Activated CD4-positive, alpha-beta T cell treated with anti-CD3 and anti-CD28 coated beads, Interleukin-2, amount 10 ng/mL, durations not matched to agents 24 days and 14 days (primary cell): ENCODE measurements at places on chromosomes 11 and 22.

DNA sequence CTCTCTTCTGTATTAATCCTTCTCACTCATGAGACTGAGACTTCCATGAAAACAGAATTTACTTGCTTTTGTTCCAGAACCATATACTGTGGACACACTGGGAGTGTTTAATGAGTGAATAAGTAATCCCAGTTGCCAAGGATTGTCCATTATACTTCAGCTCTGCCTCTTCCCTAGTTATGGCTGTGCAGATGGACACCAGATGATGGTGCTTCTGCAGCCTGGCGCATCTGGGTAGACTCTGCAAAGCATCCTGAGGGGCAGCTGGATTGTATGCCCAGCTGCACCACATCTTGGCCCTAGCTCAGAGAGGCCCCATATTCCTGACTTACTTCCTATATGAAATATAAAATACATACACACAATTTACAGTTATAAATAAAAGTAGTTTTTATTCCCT lies 43.5 kb downstream of the DBX1 start:
- H3K27ac ChIP-seq: no peak overlapping the region
- no peaks in the 10 kb centered on the region for H3K36me3 ChIP-seq
- H3K27me3 ChIP-seq: peaks cover 7% of the 10 kb centered on the region
- H3K4me1 ChIP-seq: peaks cover 1% of the 10 kb centered on the region
- DNase-seq: no peak

DNA sequence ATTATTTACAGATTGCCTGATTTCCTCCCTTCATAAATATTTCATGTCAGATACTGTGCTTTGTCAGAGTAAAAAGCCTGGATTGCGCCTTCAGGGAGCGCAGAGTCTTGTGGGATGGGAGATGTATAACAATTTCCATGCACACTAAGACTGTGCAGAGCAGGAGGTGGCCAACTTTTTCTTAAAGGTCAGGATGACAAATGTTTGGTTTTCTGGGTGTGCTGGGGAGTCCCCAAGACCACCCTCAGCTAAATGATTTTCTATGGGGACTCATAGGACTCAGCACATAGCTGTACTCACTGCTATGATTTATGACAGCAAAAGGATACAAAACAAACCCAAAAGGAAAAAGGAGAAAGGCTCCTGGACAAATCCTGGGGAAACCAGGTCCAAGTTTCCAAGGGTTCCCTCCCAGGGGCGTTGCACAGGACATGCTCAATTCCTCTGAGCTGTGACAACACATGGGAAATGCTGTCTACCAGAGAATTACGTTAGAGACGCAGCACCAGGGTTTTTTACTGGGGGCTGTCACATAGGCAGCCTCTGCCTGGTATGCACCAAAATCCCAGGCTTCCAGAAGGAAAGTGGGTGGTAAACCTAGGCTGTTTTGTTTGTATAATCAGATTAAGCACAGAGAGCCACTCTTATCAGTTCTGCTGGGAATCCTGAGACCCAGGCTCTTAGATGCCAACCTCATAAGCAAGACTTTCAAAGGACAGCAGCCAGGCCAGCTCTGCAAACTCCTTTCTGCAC lies 59.1 kb downstream of the CSNK2A3 start:
- H3K27ac ChIP-seq: no peak overlapping the region
- no peaks in the 10 kb centered on the region for H3K36me3 ChIP-seq
- no peaks in the 10 kb centered on the region for H3K4me1 ChIP-seq
- DNase-seq: no peak
- H3K27me3 ChIP-seq: no peaks in the 10 kb centered on the region
- H3K4me3 ChIP-seq: no peak overlapping the region

DNA sequence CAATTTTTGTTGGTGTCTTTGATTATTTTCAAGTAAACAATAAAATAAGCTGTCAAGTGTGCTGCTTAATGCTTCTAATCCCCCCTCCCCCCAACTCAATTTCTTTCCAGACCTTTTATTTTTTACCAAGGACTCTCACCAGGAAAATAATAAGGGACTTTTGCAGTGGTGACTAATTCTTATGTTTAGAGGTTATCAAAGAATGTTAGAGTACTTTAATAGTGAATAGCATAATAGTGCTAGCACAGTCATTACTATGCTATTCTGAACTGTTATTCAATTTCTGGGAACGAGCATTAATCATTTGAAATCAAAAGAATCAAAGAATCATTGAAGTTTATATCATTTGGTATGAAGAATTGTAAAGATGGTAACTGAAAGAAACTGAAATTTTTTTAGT lies 251.4 kb downstream of the DDX10 start:
- H3K4me3 ChIP-seq: no peak overlapping the region
- H3K36me3 ChIP-seq: peaks cover 14% of the 10 kb centered on the region
- peaks cover 2% of the 10 kb centered on the region for H3K4me1 ChIP-seq

DNA sequence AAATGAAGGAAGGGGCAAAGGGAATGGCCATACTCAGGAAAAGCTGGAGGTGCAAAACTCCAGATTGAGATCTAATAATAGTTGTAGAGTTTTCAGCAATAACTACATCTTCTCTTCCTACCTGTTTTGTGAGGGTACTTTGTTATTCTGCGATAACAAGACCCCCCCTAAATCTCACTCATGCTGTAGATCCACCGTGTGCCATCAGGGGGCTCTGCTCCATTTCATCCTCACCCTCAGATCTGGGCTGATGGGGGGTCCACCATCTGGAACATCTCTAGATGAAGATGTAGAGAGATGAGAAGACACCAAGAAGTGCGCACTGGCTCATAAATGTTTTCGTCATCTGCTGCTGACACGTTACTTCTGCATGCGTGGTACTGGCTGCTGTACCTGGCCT lies 135.9 kb upstream of the KIRREL3 start:
- no peak overlapping the region for H3K4me3 ChIP-seq
- H3K36me3 ChIP-seq: no peaks in the 10 kb centered on the region
- no peaks in the 10 kb centered on the region for H3K27me3 ChIP-seq
- no peak overlapping the region for H3K27ac ChIP-seq
- DNase-seq: no peak

- no peak overlapping the region for H3K4me3 ChIP-seq
- DNase-seq: no peak
- no peak overlapping the region for H3K27ac ChIP-seq
- peaks cover 1% of the 10 kb centered on the region for H3K27me3 ChIP-seq
- peaks cover 11% of the 10 kb centered on the region for H3K4me1 ChIP-seq
- peaks cover 6% of the 10 kb centered on the region for H3K36me3 ChIP-seq
These were observed 2.9 kb downstream of the LMF2 start for GRCh38 chr22:50504369-50505211.

DNA sequence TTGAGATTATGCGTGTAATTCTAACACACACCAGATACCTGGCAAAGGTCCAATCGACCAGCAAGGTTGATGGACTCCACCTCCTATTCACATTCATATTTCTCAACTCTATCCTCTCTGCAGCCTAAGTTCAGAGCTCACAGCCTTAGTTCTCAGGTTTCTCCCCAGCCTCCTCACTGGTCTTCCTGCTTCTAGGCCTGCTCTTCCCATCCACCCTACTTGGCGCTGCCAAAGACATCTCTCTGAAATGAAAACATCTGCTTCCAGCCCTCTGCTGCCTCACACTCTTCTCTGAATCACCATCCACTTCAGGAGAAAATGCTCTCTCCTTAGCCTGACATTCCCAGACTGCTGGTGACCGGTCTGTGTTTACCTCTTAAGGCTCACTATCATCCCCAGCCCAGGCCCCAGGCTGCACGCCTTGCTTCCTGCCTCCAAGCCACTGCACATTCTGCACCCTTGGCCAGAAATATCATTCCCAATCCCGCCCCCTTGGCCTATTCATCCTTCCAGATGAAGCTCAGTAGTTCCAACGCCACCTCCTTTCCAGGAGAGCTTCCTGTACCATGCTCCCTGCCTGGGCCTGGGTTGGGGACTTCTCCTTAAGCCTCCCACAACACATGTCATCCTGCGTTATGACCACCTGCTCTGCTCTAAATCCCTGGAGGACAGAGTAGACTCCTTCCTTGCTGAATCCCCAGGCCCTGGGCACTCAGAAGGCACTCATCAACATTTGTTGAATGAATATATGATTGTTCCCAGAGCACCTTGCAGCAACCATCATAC lies 3.5 kb downstream of the ARRB1 start:
- DNase-seq: no peak
- H3K4me3 ChIP-seq: no peak overlapping the region
- no peak overlapping the region for H3K27ac ChIP-seq
- no peaks in the 10 kb centered on the region for H3K27me3 ChIP-seq

DNA sequence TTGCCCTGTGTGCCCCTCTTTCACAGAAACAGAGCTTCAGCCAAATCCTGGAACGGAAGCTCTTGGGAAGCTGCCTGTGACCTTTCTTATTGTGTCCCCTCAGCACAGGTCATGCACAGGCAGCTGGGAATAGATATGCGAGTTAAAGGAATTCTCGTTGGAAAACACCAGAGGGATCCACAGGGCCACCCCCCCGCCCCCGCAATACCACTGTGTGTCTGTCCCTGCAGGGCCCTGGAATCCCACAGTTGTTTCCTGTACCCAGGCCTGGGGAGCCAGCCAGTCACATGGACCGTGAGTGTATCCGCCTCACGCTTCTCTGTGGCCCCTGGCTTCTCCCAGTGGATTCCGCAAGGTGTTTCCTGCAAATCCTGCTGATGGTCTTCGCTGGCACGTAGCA lies 29.0 kb downstream of the TIMP3 start:
- H3K27me3 ChIP-seq: no peaks in the 10 kb centered on the region
- H3K27ac ChIP-seq: no peak overlapping the region
- no peaks in the 10 kb centered on the region for H3K36me3 ChIP-seq
- H3K4me3 ChIP-seq: no peak overlapping the region

GRCh38 chr11:75147875-75148263 lies 3.0 kb upstream of the SLCO2B1 start:
- no peak for DNase-seq
- no peak overlapping the region for H3K27ac ChIP-seq
- peaks cover 8% of the 10 kb centered on the region for H3K27me3 ChIP-seq
- no peak overlapping the region for H3K4me3 ChIP-seq

GRCh38 chr11:96038046-96038445 lies 114.1 kb upstream of the MTMR2 start:
- H3K27me3 ChIP-seq: no peaks in the 10 kb centered on the region
- H3K4me1 ChIP-seq: no peaks in the 10 kb centered on the region
- H3K36me3 ChIP-seq: peaks cover 9% of the 10 kb centered on the region
- no peak overlapping the region for H3K27ac ChIP-seq
- DNase-seq: no peak

DNA sequence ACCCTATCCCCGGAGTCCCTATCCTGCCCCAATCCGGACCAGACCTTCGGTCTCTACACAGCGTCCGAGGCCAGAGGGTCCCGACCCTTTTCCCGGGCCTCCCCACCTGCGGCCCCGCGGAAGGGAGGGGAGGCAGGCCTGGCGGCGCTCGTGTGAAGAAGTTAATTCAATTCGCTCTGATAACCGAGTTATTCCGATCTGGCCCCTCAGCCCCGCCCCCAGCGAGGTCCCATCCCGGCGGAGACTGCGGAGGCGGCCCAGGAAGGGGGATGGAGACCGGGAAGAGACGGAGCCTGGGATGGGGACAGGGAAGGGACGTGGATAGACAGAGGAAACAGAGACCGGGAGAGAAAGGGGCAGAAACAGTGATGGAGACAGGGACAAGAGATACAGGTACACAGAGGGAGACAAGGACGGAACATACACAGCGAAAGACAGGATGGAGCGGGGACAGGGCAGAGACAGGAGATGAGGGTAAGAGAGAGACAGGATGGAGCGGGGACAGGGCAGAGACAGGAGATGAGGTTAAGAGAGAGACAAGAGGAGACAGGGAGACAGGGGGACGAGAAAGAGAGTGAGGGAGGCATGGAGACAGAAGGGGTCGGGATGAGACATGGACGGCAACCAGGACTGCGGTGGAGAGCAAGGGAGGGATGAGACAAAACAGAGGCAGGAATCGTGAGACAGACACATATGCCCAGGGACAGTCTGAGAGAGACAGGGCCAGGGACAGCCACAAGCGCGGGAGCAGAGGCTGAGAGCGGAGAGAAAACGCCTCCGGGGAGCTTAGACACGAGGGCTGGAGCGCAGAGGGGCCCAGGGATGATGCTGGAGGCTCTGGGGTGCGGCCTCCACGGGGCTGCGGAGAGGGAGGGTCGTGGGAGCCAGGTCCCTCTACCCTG lies 636 bp upstream of the PHOX2A start:
- peaks cover 16% of the 10 kb centered on the region for H3K4me1 ChIP-seq

DNA sequence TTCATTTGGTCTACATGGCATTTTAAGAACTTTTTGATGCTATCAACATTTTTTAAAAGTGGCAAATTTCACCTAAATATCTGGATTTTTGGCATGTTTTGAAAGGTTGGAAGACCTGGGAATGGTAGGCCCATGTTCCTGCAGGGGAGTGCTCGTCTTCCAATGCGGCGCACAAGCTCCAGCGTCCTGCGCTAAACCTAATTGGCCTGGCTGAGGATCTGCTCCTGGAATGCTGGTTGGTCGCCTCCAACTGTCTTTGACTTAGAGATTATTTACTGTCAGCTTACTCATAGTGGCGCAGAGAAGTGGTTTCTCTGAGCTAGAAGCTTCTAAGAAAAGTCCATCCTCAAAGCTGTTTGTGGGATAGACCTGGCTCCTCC lies 626 bp upstream of the LIMK2 start:
- H3K4me1 ChIP-seq: peaks cover 44% of the 10 kb centered on the region
- H3K4me3 ChIP-seq: peak overlapping the region; percentile 88
- peak overlapping the region; percentile 86 for H3K27ac ChIP-seq
- no peak for DNase-seq
- no peaks in the 10 kb centered on the region for H3K36me3 ChIP-seq
- H3K27me3 ChIP-seq: no peaks in the 10 kb centered on the region

GRCh38 chr11:85902353-85902752 lies 47.2 kb downstream of the CCDC83 start:
- H3K4me1 ChIP-seq: no peaks in the 10 kb centered on the region
- H3K36me3 ChIP-seq: no peaks in the 10 kb centered on the region
- H3K4me3 ChIP-seq: no peak overlapping the region
- DNase-seq: no peak

DNA sequence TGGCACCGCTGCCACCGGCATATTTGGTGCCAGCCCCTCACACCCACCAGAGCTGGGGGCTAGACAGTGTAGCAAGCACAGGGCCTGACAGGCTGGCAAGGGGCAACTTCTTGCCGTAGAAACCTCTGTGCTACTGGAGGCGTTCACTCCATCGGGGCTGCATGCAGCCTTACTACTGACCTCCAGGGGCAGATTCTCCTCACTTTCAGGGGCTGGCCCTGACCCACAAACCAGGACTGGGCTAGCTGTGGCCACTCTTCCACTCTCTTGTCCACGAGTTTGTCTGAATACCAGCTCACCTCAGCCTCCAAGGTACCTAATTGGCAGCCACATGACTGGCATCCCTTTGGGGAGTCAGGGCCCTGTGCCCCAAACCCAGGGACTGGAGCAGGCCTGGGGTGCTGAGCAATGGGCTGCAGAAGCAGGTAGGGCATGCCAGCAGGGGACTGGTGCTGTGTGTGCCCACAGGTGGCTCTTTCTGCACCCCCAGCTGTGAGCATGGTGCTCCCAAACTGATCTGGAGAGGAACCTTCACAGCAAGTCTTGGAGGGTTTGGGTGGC lies 2.1 kb upstream of the LMO1 start:
- H3K4me1 ChIP-seq: peaks cover 9% of the 10 kb centered on the region
- H3K4me3 ChIP-seq: no peak overlapping the region
- H3K36me3 ChIP-seq: no peaks in the 10 kb centered on the region
- no peak overlapping the region for H3K27ac ChIP-seq
- DNase-seq: no peak
- peaks cover 83% of the 10 kb centered on the region for H3K27me3 ChIP-seq

GRCh38 chr11:11170352-11171084 lies 182.5 kb downstream of the CSNK2A3 start:
- no peaks in the 10 kb centered on the region for H3K36me3 ChIP-seq
- H3K4me3 ChIP-seq: no peak overlapping the region
- no peak for DNase-seq
- peak overlapping the region; percentile 61 for H3K27ac ChIP-seq
- peaks cover 16% of the 10 kb centered on the region for H3K4me1 ChIP-seq
